KBM-7 (cell line): ENCODE measurements at places on chromosomes 2 and 18.

DNA sequence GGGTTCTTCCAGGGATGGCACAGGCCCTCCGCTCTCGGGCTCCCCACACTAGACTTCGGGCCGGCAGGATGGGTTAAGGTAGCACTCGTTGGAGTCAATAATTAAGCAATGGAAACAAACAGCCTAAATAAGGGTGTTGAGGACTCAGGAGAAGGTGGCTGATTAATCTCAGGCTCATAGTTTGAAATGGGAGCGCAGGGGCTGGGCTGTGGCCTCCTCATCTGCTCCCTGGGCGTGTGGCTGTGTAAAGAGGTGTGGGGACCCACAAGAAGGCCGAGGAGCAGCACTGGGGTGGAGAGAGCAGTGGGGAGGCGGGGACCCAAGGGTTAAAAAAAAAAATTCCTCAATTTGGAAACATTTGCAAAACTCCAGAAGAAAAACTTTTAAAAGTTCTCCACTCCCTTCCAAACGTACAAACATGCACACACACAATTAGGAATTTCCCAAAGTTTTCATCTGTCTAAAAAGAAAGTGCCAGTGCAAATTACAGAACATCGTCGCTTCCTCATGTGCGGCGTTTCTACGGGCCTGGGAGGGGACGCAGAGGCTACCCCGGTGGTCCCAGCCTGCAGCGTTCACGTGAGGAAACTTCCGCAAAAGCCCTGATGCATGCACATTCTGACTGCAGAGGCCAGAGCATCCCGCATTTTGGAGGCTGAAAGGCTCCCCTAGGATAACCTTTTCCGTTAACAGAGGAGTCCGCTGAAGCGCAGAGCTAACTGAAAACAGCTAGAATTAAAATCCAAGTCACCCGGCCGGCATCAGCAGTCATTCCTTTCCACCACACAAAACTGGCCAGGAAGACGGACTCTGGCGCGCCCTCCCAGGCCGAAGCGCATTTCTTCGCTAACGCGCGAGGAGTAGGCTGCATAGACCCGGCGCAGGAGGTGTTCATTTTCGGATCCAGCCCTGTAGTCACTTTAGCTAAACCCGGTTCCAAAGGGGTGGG, 1.0 kb upstream of the TUBB6 start:
- DNase-seq = no peak

DNA sequence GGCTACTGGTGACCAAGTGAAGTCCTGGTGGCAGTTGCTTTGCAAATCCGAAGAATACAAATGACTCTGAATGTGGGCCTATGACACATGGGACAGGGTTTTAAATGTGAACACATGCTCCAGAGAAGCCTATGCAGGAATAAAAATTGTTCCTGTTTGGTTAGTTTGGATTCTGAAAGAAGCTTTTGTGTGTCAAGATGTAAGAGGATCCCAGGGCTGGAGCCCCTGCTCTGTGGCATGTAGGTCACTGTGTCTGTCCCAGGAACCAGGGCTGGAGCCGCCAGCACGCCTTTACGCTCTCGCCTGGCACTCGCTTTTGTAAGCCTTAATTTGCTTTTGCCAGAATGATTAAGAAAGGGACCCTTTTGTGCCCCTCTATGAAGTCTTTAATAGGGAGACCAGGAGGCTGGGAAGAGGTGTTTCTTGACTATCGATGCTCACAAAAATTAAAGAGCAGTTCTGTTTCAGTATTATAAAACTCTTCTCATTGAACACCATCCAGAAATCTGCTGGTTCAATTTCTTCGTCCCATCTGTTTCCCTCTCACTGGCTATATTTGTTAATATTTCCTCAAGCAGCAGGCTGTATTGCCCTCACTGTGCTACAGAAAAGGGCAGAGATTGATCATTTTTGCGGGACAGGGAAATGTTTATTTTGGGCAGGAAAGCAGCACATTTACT, 532.7 kb upstream of the POU3F3 start:
- DNase-seq = no peak

DNA sequence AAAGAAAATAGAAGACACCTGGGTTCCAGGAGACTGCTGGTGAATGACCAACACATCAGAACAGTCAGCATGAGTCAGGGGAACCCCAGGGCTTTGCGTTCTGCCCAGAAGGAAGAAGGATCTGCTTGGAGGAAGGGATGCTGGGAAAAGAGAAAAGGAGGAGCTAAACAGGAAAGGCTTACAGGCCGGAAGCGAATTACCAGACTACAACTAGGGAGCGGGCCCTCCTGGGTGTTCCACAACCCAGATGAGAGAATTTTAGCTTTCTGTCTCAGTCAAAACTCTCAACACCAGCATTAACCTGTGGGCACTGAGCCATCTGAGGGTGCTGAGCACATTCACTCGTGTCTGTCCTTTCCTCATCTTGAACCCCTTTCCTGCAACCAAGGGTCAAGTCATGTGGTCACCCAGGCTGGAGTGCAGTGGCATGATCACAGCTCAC, 19.2 kb downstream of the CDC42EP3 start:
- no peak for DNase-seq

DNA sequence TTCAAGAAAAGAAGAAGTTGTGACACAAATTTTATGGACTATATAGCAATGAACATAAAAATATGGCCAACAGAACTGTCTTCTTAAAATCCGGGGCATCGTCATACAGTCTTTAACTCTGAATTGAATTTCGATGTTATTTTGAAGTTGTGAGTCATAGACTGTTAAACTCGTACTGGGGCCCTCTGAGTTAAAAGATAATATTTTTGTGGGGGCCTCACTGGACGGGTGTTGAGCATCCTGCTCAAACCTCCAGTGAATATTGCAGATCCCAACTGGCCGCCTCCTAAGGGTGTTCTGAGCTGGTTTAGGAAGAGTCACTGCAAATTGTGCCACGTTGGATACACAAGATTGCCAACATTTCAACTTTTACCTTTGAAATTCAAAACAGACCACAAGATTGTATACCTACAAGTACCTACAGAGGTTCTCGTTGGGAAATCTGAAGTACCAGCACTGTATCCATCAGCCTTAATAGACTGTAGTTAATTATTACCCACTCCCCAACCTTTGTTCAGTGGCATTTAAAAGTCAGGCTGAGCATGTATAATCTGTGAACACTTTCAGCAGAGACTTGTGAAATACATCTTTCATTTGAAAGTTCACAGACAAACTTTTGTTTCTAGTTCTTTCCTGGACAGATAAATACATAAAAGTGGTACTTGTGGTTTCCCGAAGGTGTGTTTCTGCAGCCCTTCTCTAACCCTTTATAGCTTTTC, 27.8 kb downstream of the KLHL23 start:
- DNase-seq = no peak

- DNase-seq = no peak
Observed at GRCh38 chr2:218172845-218173244, 6.1 kb upstream of the CXCR1 start.

GRCh38 chr2:28453396-28453795, 42.5 kb upstream of the PLB1 start:
- DNase-seq = no peak

GRCh38 chr2:95122197-95122551, 566 bp upstream of the MRPS5 start:
- no peak for DNase-seq

DNA sequence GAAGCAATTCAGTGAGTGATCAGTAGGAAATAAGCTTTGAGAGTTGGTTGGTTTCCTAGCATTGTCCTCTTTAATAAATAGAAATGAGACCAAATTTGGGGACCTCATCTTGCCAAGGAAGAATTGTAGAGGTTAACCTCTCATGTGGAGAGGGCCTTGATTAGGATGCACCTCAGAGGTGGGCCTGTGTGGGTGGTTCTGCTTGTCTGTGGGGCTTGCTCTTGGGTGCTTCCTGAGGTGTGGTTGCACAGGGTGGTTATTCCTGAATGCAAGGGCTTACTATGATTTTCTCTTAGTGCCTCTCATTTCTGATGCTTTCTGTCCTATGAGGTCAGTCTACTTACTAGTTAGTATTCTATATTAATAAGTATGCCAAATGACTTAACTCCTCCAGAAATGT, 89.6 kb upstream of the MGAT5 start:
- no peak for DNase-seq

GRCh38 chr18:72768681-72769229, 99.0 kb downstream of the NETO1 start:
- DNase-seq = no peak
